M059J (cell line): ENCODE measurements at places on chromosomes 1 and 21.
A peak's percentile ranks its signal among the peaks of the same experiment; 100 is the strongest.

DNA sequence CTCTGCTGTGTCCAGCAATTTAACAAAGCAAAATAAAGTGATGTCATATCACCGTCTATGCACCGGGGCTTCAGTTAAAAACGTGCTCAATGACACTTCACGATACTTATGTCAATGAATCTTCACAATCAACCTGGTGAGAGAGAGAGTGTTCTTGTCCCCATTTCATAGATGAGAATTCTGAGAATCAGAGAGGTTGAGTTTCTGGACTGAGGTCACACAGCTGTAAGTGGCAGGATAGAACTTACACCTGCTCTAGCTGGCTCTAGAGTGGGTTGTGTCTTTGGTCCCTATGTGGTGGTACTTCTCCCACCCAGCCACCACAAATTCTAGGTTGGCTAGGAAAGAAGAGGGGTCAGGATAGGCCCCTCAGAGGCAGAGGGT is 5.2 kb downstream of the NTRK1 start:
- DNase-seq = no peak

DNA sequence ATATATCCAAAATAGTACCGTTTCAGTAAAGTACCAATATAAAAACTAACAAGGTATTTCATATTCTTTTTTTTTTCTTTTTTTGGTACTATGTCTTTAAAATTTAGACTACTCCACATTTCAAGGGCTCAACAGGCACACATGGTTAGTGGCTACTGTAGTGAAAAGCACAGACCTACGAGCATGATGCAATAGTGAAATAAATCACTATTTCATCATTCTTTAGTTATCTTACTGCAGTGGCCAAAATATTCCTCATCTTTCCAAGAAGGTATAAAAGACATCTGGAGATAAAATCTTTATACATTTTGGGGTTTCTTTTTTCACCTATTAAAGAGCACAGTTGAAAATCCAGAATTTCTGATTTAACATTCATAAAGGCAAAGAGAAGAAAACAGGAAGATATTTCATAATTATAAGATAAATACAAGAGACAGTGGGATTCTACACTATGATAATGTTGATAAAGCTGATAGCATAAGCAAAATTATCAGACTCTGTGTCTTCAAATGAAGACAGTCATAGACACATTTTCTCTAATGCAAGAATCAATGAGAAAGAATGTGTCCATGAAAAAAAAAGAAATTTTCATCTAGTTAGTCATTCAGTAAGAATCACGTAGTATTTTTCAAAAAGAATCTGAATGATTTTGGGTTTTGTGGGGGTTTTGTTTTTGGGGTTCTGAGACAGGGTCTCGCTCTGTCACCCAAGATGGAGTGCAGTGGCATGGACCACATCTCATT is 41.9 kb downstream of the CEP170 start:
- no peak for DNase-seq

DNA sequence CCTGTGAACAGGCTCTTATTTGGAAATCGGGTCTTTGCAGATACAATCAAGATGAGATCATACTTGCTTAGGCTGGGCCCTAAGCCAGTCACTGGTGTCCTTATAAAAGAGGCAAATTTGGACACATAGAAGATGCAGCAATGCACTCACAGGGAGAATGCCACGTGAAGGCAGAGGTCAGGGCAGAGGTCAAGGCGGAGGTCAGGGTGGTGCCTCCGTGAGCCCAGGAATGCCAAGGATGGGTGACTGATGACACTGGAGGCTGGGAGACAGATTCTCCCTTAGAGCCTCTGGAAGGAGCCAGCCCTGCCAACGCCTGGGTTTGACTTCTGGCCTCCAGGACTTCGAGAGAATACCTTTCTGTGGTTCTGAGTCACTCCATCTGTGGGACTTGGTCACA is 22.8 kb upstream of the C1orf174 start:
- no peak for DNase-seq

GRCh38 chr21:24188506-24188905 is 1418.8 kb downstream of the MRPL39 start:
- no peak for DNase-seq

DNA sequence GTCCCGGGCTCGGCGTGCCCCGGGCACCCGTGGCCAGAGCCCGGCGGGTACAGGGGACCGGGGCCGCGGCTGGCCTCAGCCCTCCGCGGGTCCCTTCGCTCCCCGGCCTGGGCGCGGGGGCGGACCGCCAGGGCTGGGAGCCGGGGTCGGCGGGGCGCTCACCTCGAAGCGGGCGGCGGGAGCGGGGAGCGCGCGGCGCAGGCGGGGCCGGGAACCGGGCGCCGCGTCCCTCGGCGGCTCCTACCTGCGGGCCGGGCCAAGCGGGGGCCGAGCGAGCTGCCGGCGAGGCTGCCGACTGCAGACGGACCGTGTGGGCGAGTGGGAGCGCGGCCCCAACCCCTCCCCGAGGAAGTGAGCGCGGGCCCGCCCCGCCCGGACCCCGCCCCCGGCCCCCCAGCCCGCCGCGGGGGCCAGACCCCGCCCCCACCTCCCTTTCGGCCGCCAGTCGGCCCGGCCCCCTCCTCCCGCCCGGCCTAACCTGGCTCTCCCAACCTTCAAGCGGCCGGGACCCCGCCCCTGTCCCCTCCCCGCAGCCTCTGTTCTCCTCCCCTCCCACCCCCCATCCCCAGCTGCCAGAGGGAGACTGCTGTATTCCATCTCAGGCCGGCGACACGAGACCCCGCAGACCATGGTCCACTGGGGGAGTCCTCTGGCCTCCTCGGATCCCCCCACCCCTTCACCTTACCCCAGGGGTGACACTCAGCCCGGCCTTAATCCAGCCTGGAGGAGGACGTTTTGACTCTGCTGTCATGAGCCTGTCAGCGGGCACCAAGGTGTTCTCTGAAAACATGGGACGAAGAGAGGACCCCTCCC is at the start of gene FHL3:
Gene FHL3 (minus strand): TSS at position 320 of the 813 bp plus-strand sequence. CDS start 6,102 bp downstream, outside the sequence.
- DNase-seq = peak; percentile 53

- no peak for DNase-seq
Measured at GRCh38 chr1:17639703-17640340, 100.3 kb downstream of the ARHGEF10L start.

DNA sequence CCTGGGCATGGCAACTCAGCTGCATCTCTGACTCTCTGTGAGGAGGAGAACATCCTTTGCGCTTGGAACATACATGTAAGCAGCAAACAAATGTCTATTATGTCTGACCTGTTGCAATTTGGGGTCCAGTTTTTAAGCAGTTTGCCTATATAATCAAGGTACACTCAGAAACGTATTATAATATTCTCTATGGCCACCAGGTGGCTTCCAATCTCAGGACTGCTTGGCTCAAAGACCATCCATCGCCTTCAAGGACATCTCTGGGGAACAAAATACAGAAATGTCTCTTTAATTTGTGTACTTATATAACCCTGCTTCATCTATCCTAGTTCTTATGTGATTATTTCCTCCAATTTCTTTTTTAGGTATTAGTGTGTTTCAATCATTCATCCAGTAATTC is 227.2 kb downstream of the OLFM3 start:
- DNase-seq = peak; percentile 7

DNA sequence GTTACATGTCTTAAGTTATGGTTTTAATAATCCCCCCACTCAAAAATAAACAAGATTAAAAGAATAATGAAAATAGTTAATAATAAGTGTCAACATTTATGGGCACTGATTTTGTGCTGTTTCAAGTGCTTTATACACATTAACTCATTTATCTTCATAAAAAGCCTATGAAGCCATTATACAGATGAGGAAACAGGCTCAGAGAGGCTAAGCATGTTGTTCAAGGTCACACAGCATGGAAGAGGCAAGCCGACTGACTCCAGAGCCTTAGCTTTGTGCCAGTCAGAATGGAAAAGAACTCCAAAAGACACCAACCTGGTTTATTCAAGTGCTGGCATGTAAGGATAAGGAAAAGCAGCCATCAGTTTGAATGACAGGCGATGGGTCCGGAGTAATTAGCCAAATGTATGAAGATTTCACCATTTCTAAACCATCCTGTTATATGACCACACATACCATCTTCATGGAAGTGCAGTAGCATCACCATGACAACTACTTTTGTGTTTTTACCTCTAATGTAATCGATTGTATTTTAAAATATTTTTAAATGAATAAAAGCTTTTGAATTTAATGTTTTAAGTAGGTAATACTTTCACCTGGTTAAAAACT is 14.4 kb upstream of the ID3 start:
- DNase-seq = no peak

- DNase-seq = no peak
Measured at GRCh38 chr1:212515329-212515760, 82.6 kb downstream of the NENF start.

DNA sequence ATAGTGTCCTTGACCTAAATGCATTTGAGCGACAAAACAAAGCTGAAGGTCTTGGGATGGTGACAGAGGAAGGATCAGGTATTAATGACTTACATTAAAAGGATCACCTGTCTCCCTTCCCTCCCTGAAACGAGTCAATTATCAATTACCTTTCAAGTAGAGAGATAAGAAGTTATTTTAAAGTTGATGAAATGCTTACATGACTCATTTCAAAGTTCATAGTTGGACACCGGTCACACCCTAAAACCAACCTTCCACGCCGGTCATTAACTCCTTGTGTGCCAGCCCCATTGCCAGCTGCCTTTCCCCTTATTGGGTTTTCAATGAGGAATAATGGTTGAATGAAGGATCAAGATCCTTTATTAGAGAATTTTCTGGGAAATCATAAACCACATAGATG is 129.8 kb downstream of the ZP4 start:
- no peak for DNase-seq

- DNase-seq = peak; percentile 63
Measured at GRCh38 chr1:211323156-211324063, 3.2 kb upstream of the TRAF5 start.

GRCh38 chr1:9250411-9251381 is 16.1 kb downstream of the H6PD start:
- no peak for DNase-seq

DNA sequence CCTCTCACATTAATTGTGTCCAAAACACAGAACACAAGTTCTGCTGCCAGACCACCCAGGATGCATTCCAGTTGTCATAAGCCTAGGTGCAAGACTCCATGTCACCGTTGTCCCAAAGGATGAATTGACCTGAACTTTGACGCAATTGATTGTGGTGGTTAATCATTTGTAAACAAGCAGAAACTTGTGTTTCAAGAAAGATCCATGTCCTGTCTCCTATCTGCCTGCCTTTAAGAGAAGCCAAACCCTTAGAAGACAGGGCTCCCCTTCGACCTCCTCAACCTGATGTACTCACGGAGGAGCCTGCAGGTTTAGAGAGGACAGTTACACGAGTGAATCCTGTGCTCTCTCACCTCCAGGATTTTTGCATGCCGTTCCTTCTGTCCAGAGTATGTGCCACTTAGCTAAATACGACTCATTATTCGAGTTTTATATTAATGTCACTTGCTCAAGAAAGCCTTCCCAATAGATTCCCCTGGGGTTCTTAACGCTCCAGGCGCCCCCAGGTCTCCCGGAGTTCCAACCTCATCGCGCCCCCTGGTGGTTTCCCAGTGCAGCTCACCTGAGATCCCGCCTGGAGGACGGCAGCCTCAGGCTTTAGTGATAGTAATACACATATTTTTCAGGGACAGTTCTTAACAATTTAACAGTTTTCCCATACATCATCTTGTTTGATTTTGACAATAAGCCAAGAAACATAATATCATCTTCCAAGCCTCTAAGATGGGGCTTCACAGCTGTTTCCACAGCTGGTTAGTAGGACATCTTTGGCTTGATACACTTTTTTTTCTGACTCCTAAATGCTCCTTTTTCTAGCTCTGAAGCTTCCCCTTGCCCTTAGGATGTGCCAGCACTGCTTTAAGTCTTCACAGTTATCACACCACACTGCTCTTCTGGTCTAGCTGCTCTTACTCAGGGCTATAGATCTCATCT is 2.4 kb upstream of the C8B start:
- DNase-seq = peak; percentile 40

DNA sequence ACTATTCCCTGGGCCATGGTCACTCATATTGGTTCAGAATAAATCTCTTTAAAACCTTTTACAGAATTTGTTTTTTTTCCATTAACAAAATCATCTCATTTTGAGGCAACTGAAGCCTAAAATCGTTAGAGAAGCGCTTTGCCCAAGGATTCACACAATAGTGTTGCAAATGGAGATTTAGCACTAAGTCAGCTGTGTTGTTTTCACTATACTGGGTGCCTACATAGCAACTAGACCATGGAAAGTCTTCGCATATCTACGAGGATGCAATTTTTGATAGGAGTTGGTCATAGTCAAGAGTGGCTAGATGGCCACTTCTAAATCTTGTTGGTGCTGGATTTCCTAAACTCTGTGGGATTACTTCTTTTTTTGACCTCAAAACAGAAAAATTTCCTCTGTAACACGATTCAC is 530 bp upstream of the TIPRL start:
- no peak for DNase-seq

DNA sequence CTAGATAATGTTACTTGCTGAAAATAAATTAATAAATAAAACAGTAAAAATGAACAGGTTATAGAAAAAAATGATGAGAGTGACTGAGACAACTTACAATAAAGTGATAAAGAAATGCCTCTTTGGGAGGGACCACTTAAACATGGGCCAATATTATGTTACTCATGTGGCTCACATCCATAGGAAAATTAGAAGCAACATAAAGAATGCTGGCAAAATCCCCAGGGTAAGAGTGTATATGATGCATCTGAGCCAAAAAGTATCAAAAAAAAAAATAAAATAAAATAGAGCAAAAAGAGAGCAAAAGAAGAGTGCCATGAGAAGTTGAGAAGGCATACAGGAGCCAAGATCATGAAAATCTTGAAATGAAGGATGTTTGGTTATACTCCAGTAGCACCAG is 818.0 kb downstream of the LTN1 start:
- no peak for DNase-seq

DNA sequence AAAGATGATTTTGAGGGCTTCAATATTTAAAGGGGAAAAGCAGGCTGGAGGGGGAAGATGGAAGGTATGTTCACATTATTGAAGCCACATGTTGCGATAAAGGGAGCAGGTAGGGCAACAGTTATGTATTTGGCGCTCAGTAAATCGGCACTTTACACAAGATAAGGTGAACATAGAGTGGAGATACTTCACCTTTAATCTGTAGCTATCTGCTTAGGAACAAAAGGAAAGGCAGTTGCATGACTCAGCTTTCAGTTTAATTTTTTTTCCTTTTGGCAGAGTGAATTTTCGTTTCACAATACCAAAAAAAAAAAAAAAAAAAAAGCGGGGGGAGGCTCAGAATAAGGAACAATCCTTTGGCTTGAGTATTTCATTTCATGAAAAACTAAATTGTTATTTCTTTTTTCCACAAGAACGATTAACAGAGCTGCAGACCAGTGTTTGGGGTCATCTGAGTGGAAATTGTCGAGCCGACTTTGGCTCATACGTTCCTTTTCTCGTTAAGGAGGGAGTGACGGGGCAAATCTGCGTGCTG is 1.1 kb upstream of the COQ8A start:
- peak; percentile 68 for DNase-seq

- DNase-seq = no peak
Measured at GRCh38 chr1:241678536-241678935, 26.5 kb downstream of the WDR64 start.

- DNase-seq = no peak
Measured at GRCh38 chr1:83015163-83015562, 983.8 kb downstream of the TTLL7 start.

GRCh38 chr1:160744852-160745520 is 5.9 kb downstream of the SLAMF7 start:
- peak; percentile 19 for DNase-seq

- peak; percentile 83 for DNase-seq
Measured at GRCh38 chr1:246417152-246417812, 89.8 kb downstream of the SMYD3 start.

GRCh38 chr1:47317841-47318240 is 3.9 kb upstream of the STIL start:
- DNase-seq = peak; percentile 67

- DNase-seq = no peak
Measured at GRCh38 chr1:15077384-15077783, 76.2 kb upstream of the TMEM51 start.

- no peak for DNase-seq
Measured at GRCh38 chr1:204615881-204616280, 69.7 kb downstream of the LRRN2 start.
